MG63 (cell line): ENCODE measurements at places on chromosomes 11 and 22. TPM values are rescaled to one million over a fixed set of nuclear protein-coding genes. Genes with fewer than 3 reads are reported as not detected.

DNA sequence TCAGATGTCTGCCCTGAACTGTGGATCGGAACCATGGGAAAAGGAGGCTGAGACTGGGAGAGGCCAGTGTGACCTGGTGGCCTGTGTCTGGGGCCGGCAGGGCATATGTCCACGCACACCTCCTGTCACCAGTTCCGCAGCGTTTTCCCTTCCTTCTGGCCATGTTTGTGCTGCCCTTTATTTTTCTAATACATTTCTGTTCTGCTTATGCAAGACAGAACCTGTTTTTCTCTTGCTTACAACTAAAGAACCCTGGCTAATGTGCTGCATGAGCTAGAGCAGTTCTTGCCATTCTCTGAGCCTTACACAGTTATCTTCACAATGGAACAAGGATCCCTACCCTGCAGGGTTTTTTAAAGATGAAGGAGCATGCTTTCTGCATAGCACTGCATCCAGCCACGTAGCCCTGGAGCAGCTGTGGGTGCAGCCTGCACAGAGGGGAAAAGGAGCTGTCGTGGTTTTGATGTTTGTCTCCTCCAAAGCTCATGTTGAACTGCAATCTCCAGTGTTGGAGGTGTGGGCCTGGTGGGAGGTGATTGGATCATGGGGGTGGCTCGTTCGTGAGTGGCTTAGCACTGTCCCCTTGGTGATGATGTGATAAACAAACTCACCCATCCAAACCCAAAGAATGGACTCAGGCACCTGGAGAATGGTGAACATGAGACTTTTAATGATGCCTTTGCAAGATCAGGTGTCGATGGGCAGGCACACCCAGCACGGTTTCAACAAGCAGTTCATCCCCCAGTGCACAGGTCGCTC is 84.8 kb upstream of the SHANK2 start:
- no peak for DNase-seq

GRCh38 chr11:80899381-80899780 is 1458.6 kb upstream of the TENM4 start:
- DNase-seq, result peak; percentile 3

DNA sequence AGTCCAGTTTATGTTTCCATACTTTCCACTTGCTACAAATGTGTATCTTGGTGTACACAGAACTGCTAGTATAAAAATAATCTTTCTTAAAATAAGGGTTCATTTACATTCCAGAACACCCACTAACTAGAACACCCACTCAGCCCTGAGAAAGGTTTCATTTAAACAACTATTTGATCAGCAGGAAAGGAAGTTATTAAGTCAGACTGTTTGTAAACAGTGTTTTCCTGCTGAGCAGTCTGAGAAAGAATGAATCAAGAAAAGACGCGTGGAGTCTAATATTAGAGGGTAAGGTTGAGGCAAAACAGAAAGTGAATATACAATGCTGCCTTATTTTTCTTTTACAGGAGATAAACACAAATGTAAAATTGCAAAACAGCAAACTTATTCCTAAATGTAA is 32.7 kb downstream of the NARS2 start:
- DNase-seq, result no peak

DNA sequence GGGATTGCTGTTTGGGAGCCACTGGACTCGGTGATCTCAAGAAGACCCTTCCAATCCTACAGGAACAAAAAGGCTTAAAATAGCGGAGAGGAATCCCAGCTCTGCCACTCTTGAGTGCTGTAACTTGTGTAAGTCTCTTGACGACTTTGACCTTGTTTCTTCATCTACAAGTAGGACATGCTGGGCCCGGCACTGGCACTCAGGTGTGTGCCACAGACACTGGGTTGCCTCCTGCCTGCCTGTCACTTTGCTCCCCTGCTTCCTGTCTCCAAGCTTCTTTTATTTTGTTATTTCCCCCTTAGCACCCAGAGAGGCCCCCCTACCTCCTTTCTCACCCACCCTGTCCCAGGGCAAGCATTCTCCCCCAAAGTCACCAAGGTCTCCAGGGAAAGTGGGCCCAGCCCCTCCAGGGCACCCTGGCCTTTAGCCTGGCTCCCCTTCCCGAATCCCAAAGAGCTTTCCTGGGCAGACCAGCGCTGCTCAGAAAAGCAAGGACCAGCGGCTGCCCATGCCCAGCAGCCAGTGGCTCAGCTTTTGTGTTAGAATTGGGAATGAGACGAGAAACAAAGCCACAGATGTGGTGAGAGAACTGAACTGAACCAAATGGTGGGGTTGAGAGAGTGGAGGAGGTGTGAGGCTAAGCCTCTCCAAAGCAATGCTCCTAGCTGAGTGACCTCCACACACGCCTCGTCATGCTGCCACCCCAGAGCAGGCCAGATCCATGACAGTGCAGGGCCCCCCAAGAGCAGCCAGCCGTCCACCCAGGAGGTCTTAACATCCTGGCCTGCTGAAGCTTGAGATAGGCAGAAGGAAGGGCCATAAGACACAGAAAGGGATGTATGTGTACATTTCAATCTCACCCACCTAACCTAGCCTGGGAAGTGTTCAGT is 4.5 kb downstream of the TRIM29 start:
- DNase-seq, result no peak

DNA sequence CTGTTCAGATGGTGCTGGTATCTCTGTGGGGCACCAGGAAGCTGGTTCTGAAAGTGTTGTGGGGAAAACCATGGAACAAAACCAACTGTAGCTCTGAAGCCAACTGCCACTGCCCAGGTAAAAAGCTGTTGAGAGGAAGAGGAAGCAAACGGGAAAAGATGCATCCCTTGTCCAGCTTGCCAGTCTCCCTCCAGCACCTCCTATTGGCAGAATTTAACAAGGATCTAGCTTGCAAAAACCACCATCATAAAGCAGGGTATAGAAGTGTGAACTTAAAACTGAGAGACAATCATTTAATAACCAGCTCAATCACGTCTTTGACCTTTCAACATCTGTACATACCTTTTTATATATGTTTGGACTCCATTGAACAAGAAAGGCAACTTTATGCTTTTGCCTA is 4.5 kb downstream of the PATE1 start:
- no peak for DNase-seq

DNA sequence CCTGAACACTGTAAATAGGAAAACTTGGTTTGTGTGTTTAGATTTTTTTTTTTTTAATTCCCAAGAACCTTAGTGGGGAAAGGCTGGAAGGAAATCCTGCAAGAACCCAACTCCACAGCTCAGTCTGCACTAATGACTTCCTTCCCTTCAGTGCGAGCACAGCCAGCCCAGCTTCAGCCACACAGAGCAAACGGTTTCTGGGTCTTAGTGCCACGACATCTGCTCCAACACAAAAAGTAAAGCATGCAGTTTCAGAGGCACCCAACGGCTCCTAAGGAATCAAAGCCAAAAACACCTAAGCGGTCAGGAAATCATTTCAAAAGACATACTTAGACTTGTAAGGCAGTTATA is 236.1 kb downstream of the TTC28 start:
- peak; percentile 68 for DNase-seq

GRCh38 chr11:15793043-15793996 is 563.0 kb downstream of the SOX6 start:
- no peak for DNase-seq

CASP5 gene
- total RNA-seq, result not detected in 2 replicates

CD6 gene
- total RNA-seq, result not detected in 2 replicates

DNA sequence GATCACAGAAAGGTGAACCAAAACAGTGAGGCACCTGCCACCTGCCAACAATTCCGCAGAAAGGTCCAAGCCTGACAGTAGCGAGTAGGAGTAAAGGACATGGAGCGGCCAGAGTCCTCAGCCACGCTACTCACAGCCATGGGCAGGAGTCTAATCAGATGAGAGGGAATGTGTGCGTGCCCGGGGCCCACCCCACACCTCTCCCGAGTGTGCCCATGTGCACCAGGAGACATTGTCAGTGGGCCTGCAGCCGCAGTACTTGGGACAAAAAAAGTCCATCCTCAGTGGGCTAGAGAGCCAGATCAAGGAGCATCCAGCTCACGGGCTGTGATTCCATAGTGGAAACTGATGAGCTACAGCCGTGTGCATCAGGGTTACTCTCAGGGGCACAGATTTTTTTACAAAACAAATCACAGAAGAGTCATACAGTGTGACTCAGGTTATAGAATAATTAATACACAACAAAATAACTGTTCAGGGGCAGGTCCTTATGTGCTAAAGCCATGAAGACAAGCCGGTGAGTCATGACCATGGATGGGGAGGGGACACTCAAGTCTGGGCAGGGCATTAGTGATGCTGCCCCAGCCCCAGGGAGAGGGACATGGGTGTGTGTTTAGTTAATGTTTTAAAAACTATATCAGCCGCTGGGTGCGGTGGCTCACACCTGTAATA is 12.0 kb downstream of the SART1 start:
- DNase-seq, result peak; percentile 48

GRCh38 chr11:30586251-30587144 is at the start of gene MPPED2:
TSS of gene MPPED2 (minus strand) at chr11:30586353. CDS start at chr11:30580373, 5,980 bp downstream.
- no peak for DNase-seq

DNA sequence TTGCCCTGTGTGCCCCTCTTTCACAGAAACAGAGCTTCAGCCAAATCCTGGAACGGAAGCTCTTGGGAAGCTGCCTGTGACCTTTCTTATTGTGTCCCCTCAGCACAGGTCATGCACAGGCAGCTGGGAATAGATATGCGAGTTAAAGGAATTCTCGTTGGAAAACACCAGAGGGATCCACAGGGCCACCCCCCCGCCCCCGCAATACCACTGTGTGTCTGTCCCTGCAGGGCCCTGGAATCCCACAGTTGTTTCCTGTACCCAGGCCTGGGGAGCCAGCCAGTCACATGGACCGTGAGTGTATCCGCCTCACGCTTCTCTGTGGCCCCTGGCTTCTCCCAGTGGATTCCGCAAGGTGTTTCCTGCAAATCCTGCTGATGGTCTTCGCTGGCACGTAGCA is 29.0 kb downstream of the TIMP3 start:
- DNase-seq, result no peak

TTC36 gene
- total RNA-seq, result not detected in 2 replicates

DNA sequence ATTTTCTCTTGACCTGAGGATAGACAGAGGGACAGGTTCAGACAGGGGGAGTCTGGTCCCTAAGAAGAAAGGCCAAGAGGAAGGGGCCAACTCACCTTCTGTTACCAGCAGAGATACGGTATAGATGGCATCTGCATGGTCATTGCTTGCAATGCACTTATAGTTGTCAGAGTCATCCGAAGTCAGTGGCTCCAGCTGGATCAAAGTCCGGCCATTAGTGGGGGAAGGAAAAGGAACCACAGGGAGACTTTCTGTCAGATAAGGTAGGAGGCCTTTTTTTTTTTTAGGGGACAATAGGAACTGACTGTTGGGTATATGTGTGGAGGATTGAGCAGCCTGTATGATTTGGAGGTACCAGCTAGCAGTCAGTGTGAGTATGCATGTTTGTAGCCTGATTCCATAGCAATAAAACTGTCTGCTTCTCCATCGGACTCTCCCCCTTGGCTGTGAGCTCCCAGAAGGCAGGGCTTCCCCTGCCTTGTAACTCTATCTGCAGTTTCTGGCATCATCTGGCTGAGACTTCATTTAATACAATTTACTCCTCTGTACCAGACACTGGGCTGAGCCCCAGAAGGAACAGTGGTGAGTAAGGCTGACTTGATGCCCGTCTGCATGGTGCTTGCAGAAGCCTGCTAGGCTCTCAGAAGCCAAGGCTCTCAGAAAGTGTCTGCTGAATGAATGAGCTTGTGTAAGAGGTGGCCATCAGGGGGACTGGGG is 5.7 kb downstream of the IGSF22 start:
- peak; percentile 47 for DNase-seq

RBFOX2 gene
- total RNA-seq, result 64.2 and 65.6 TPM in 2 replicates

FADS3 gene
- total RNA-seq, result 32.7 and 59.7 TPM in 2 replicates

RPLP2 gene
- total RNA-seq, result 770 and 1,105 TPM in 2 replicates

GRCh38 chr11:133078591-133079404 is 453.5 kb downstream of the OPCML start:
- peak; percentile 26 for DNase-seq

GRCh38 chr11:72672597-72673238 is 1.5 kb downstream of the PDE2A start:
- no peak for DNase-seq

DNA sequence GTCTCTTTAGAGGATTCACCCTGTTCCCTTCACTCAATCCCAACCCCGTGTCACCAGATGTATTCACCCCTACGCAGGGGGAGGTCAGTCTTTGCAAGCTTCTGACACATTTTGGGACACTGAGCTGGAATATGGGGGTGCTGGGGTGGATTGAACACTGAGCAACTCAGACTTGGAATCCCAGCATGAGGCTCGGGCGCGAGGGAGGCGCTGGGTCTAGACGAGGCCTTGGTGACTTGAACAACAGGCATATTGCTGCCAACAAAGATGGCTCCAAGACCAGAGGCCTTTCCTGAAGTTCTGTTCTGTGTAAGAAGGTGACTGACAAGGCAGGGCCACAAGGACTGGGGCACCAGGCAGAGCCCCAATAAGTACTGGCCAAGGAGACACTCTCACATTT is 3.0 kb upstream of the SCGB2A1 start:
- no peak for DNase-seq

GGT1 gene
- 2.2 TPM in 1 of 2 replicates, not detected in the other for total RNA-seq

SMTNL1 gene
- total RNA-seq, result not detected in 2 replicates
